ENCODE measurements at places on chromosomes 1 and 21. TPM values are rescaled to one million over a fixed set of nuclear protein-coding genes. Genes with fewer than 3 reads are reported as not detected.

DNA sequence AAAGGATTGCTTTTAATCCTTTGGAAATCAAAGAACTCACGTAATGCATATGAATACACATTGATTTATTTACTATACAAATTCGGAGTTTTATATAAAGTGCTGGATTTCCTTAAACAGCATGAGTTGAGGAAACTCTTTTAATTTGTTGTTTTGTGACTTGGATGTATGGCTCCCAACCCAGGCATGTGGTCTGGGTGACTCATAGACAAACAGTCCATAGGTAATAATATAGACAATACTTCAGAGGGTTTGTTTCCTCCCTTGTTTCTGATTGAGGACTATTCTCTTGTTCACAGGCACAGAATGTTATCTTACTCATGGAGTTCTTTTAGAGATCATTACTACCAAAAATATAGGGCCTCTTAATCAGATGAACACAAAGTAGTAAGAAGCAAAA, 43.8 kb downstream of the XPR1 start:
- H3K36me3 ChIP-seq: no peaks in the 10 kb centered on the region
- no peaks in the 10 kb centered on the region for H3K4me1 ChIP-seq
- no peak overlapping the region for H3K27ac ChIP-seq
- H3K27me3 ChIP-seq: no peaks in the 10 kb centered on the region
- H3K4me3 ChIP-seq: no peak overlapping the region
- no peak for DNase-seq

- H3K4me1 ChIP-seq: no peaks in the 10 kb centered on the region
- peak; percentile 27 for DNase-seq
- no peak overlapping the region for H3K4me3 ChIP-seq
- H3K36me3 ChIP-seq: no peaks in the 10 kb centered on the region
- H3K27ac ChIP-seq: no peak overlapping the region
These were observed 77.5 kb downstream of the MAST2 start for GRCh38 chr1:45880930-45881329.

DNA sequence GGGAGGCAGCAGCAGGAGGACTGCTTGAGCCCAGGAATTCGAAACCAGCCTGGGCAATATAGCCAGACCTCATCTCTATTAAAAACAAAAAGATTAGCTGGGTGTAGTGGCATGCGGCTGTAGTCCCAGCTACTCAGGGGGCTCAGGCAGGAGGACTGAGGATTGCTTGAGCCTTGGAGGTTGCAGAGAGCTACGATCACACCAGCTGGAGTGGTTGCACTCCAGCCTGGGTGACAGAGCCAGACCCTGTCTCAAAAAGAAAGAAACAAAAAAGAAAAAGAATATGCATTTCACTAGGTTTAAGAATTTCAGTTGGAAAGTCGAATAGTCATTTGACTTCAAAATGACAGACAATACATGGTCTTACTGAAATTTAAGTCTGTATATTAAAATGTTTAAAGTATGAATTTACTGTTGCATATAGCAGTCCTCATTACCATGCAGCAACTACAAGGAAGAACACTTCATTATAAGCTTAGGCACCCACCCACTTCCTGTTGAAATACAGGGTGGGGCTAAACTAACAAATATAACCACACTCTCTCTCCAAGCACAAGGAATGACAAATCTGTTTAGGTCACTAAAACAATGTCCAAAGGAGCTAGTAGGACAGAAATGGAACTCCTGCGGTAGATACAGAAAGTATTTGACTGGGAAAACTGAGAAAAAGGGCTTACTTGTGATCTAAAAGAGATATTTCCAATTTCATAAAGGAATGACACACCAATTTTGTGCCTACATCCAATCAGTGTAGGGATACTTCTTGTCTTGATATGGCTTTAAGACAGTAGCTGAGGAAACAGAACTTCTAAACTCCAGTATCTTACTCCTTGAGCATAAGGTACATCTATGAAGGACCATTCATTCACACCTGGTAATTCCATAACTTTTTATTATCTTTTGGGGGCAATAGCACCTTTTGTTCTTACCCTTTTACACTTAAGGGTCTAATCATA, 44.1 kb downstream of the GPR3 start:
- peak; percentile 74 for DNase-seq
- H3K4me3 ChIP-seq: no peak overlapping the region
- H3K27ac ChIP-seq: peak overlapping the region; percentile 16
- no peaks in the 10 kb centered on the region for H3K36me3 ChIP-seq
- no peaks in the 10 kb centered on the region for H3K27me3 ChIP-seq
- H3K4me1 ChIP-seq: peaks cover 10% of the 10 kb centered on the region

Gene FLVCR1
- polyA plus RNA-seq: 2.9 TPM

Gene CR1
- not detected for polyA plus RNA-seq

Data from fibroblast of lung (primary cell).